Colonic mucosa (tissue), 4 donors: ENCODE measurements at places on chromosomes 3 and 15. TPM values are rescaled to one million over a fixed set of nuclear protein-coding genes. Genes with fewer than 3 reads are reported as not detected.

Gene CCR9
- total RNA-seq = not detected

Gene PLCH1
- total RNA-seq = 8.2 TPM

Gene TIMP4
- 2.0 TPM for total RNA-seq

Gene RLBP1
- total RNA-seq = not detected

Gene TRIM42
- not detected for total RNA-seq

Gene PARP15
- total RNA-seq = 1.1 TPM

Gene PYGO1
- 2.3 TPM for total RNA-seq

GRCh38 chr3:9036404-9037131 lies 73.3 kb upstream of the RAD18 start:
- DNase-seq = peak; percentile 54

DNA sequence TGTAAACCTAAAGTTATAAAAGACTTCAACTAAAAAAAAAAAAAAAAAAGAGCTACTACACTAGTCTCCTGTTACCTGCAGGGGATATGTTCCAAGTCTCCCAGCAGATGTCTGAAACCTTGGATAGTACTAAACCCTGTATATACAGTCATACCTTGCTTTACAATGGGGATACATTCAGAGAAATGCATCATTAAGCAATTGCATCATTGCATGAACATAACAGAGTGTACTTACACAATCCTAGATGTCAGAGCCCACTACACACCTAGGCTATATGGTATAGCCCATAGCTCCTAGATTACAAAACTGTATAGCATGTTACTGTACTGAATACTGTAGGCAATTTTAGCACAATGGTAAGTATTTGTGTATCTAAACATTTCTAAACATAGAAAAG lies 119.1 kb downstream of the GMPS start:
- no peak for DNase-seq

GRCh38 chr15:69237718-69238117 lies 61.0 kb upstream of the PAQR5 start:
- no peak for DNase-seq

- DNase-seq = peak; percentile 34
Measured at GRCh38 chr3:59313365-59313764, 263.5 kb upstream of the CFAP20DC start.

DNA sequence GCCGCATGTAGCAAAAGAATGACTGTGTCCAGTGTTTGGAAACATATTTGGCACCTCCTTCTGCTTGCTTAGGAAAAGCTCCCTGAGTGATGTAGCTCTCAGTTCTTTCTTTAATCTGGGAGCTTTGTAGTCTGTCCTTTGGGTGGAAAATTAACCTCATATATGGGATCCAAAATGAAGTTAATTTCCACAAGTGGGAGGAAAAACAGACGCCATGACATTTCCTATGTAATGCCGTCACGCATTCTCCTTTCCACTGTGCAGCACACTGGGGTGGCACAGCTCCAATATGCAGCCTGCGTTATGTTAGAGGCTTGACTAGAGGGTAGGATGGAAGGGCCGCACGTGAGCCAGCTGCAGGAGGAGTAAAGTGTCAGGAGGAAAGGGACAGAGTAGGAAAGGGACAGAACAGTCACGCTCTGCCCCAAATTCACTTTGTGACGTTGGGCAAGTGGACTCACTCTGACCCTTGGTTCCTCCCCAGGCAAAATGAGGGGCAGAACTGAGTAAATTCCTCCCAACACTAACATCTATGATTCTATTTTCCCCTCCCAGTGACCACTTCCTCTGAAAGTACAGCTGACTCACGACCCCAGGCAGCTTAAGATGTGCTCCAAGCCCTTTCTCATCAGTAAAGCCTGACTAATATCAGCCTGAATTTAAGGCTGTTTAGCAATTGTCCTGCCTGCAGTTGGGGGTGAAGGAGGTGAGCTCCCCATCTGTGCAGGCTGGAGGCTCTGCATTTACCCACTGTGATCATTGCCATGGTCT lies 176.5 kb upstream of the PFN2 start:
- DNase-seq = no peak

DNA sequence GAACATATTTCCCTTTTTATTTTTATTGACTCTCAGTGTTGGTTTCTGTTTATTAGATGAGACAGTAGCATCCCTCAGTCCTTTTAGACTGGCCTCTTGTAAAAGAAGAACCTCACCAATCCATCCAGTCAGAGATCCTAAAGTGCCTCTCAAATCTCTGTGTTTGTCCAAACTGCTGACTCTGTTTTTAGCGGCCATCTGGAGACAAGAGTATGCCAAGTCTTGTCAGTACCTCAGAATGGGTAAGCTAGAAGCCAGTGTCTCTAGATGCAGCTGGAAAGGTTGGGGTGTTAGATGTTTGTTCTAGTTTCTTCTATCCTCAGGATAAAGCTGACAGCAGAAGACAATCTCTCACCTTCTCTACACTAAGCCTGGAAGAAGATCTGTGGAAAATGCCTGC lies 537.7 kb upstream of the ZNF385D start:
- no peak for DNase-seq

DNA sequence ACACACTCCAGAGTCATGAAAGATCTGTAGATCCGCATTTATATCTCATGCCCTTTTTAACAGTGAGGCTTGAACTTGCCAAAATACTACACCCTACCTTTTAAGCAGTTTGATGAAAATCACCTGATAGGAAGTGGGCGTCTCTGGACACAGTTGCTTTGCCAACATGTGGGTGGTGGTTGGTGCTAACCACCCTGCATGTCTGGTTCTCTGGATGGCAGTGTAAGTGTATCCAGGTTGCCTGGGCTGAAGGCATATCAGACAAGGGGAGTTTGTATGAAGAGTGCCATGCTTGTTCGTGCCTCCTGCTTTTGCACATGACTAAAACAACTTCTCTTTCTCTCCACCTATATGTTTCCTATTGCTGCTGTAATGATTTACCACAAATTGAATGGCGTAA lies 159.6 kb downstream of the GHSR start:
- no peak for DNase-seq

DNA sequence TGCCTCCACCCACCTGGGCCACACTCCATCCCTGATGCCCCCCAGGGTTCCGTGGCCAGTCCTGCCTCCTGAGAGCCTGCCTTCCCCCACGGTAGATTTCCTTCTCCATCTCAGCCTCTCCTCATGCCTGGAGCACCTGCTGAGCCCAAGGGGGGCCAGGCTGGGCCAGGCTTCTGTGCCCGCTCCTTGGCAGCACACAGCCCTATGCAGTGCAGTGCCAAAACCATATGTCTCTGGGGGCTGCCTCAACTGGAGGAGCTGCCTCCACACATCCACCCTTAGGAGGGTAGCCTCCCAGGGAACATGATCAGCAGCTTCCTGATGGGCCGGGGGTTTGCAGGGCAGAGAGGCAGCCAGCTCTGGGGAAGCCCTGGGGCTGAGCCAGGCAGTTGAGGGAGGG lies 24.6 kb upstream of the GATA2 start:
- no peak for DNase-seq

GRCh38 chr3:59069838-59070237 lies 20.0 kb upstream of the CFAP20DC start:
- no peak for DNase-seq

GRCh38 chr15:50791486-50791885 lies 26.0 kb upstream of the SPPL2A start:
- DNase-seq = peak; percentile 85

DNA sequence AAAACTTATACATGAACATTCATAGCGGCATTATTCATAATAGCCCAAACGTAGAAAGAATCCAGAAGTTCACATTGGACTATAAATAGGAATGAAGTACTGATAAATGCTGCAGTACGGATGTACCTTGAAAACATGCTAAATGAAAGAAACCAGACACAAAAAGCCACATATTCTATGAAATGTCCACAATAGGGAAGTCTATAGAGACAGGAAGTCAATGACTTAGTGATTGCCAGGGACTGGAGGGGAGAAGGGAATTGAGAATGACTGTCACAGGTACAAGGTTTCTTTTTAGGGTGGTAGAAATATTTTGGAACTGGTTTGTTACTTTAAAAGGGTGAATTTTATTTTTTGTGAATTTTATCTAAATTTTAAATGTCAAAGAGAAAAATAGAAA lies 71.4 kb upstream of the SKOR1 start:
- DNase-seq = no peak

DNA sequence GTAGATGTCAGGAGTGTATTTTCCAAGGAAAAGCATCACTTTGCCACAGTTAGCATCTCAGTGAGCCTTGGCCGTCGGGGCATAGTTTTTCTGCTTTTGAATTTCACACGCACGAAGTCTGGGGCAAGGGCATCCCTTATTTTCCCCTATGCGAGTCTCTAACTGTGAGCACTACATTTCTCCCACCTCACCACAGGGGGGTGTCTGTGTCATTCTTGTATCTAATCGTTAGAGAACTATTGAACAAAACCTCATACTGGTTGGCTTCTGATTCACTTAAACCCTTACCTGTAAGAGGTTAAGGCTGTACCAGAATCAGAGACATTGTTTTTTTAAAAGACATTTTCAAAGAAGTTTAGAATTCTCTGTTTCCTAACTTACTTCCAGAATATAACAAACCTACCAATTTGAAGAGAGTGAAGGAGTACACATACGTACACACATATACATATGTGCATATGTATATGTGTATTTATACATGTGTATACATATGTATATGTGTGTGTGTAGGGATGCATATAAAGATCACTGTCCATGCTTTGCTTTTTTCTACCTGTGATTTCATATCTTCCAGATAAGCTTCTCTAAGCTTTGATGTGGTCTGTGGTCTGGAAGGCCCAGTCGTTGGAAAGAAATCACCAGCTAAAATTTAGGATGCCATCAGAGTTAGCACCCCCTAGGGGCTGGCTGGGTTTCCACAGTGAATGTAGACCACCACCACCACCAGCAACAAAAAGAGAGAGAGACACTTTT lies 49.4 kb downstream of the MYZAP start:
- no peak for DNase-seq

DNA sequence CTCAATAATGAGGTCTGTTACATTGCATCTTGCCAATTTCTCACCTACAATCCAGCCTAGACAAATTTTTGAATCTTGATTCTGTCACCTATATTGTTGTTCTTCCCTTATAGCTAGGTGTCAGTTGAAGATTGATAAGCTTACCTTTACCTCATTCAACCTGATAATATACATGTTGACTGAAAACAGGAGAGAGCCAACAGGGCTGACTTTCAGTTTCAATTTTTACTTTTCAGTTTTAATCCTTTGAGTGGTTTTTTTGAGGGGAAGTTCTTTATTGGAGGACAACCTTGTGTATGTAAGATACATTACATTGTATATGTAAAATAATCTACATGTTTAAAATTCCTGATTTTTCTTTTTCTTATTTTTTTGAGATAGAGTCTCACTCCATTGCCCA lies 5.8 kb downstream of the ATP13A5 start:
- DNase-seq = no peak

- no peak for DNase-seq
Measured at GRCh38 chr3:126422121-126422520, 27.4 kb downstream of the CFAP100 start.

DNA sequence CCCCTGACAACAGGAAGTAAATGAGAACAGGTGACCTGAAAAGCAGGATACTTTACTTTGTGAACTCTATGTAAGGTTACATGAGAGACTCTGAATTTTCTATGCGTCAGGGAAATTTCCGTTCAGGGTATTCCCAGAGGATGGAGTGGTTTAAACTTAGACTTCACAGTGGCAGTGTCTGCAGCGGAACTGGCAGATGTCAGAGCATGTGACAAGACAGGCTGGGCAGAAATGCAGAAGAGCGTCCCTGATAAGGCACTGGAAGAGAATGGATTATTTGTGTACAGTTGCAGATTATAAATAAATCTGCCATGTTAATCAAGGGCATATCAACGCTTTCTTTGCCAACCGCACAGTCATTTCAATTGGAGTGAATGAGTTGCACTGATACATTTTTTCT lies 598.4 kb upstream of the ZNF717 start:
- no peak for DNase-seq

- no peak for DNase-seq
Measured at GRCh38 chr3:194470615-194471014, 16.2 kb downstream of the ATP13A3 start.

DNA sequence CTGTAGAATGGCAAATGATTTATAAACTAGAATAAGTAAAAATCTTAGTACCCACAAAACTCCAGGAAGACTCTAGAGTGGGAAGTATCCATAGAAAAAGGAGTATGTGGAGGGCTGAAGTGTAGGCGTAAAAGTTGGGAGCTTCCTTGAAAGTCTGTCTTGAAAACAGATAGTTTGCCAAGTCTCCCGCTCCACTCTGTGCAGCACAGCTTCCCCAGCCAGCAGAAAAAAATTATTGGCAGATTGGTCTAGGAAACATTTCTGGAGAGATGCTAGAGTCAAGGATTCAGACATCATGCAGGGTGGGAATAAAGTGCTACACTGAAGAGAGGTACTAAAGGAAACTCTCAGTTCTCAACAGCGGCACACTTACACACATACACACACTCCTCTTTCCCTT lies 53.4 kb upstream of the CD200R1L start:
- DNase-seq = no peak

GRCh38 chr3:193857996-193858395 lies 265.0 kb downstream of the OPA1 start:
- DNase-seq = no peak

GRCh38 chr3:158713094-158713499 lies 19.2 kb downstream of the RARRES1 start:
- DNase-seq = peak; percentile 72

- DNase-seq = no peak
Measured at GRCh38 chr3:63975723-63976122, 47.6 kb downstream of the PSMD6 start.

DNA sequence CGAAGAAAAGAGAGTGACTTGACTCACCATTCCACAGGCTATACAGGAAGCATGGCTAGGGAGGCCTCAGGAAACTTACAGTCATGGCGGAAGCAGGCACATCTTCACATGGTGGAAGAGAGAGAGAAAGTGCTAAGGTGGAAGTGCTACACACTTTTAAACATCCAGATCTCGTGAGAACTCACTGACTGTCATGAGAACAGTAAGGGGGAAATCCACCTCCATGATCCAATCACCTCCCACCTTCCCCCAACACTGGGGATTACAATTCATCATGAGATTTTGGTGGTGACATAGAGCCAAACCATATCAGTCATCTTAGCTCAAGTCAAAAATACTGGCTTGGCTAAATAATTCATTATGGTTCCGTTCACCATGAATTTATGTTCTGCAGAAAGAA lies 45.3 kb upstream of the NEDD4 start:
- no peak for DNase-seq

DNA sequence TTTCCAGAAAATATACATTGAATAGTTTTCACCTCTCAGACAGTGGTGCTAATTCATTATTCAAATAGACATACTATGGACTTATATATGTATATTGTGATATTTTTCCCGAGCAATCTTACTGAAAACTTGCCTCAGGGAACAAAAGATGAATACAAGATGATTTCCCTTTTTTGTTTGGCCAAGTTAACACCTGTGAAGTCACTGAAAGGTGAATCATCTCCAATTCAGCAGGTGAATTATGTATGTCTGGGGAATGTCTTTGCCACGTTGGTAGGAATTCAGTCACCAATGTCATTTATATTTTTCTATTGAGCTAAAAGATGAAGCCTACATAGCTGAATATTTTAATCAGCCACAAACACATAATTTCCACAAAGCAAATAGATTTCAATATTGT lies 88.2 kb downstream of the GPR156 start:
- DNase-seq = no peak

- no peak for DNase-seq
Measured at GRCh38 chr3:29514170-29514569, 233.3 kb downstream of the RBMS3 start.

- no peak for DNase-seq
Measured at GRCh38 chr3:168514252-168514651, 418.5 kb upstream of the GOLIM4 start.

- no peak for DNase-seq
Measured at GRCh38 chr3:189630767-189631372, 319 bp upstream of the TP63 start.
